ENCODE measurements at places on chromosomes 12 and 14.

DNA sequence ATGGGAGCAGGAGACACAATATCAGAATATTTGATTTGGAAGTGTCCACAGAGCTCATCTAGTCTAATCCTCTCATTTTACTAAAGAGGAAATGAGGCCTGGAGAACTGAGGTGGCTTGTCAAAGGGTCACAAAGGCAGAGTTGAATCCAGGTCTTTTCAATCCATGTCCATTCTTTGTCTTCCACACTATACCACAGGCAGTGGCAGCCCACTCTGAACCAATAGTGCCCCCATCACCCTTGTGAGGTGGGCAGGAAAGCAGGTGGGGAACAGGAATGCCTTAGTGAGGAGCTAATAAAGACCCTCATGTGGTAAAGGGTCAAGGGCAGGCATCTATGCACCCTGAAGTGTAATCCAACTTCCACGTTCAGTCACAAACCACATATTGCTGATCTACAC is 134.8 kb upstream of the EGLN3 start:
- no peak for DNase-seq

GRCh38 chr12:53241623-53242412 is 9.8 kb upstream of the RARG start:
- no peak for DNase-seq

DNA sequence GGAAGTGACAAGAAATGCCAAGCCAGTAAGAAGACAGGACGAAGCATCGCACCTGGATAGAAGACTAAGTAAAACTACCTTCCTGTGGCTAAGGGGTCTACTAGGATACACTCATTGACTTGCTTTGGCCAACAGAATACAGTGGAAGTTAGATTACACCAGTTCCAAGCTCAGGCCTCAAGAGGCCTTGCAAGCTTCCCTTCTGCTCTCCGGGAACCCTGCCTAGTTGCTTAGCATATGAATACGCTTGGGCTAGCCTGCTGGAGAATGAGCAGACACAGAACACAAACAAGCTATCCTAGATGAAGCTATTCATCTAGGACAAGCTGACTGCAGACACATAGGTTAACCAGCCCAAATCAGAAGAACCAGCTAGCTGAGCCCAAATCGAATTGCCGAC is 97.0 kb downstream of the DPF3 start:
- DNase-seq = no peak

- DNase-seq = no peak
Measured at GRCh38 chr12:99861731-99862130, 123.0 kb downstream of the ANKS1B start.

- DNase-seq = no peak
Measured at GRCh38 chr12:85693093-85693665, 143.0 kb downstream of the RASSF9 start.
